Naive B cell (primary cell): ENCODE measurements at places on chromosomes 13 and 19. TPM values are rescaled to one million over a fixed set of nuclear protein-coding genes. Genes with fewer than 3 reads are reported as not detected.

Gene GAPDHS
- not detected for polyA plus RNA-seq

Gene CEACAM21
- 10.6 TPM for polyA plus RNA-seq

Gene FFAR2
- polyA plus RNA-seq, result not detected

- H3K4me1 ChIP-seq, result no peaks in the 10 kb centered on the region
- H3K27me3 ChIP-seq, result no peaks in the 10 kb centered on the region
- H3K27ac ChIP-seq, result no peak overlapping the region
Measured at GRCh38 chr13:105820415-105820814, 715.0 kb downstream of the EFNB2 start.

GRCh38 chr19:2625434-2625833, 77.1 kb downstream of the GNG7 start:
- DNase-seq, result no peak
- peaks cover 64% of the 10 kb centered on the region for H3K4me1 ChIP-seq
- H3K36me3 ChIP-seq, result peaks cover 8% of the 10 kb centered on the region
- H3K27me3 ChIP-seq, result no peaks in the 10 kb centered on the region
- peak overlapping the region; percentile 84 for H3K4me3 ChIP-seq
- H3K27ac ChIP-seq, result peak overlapping the region; percentile 99

DNA sequence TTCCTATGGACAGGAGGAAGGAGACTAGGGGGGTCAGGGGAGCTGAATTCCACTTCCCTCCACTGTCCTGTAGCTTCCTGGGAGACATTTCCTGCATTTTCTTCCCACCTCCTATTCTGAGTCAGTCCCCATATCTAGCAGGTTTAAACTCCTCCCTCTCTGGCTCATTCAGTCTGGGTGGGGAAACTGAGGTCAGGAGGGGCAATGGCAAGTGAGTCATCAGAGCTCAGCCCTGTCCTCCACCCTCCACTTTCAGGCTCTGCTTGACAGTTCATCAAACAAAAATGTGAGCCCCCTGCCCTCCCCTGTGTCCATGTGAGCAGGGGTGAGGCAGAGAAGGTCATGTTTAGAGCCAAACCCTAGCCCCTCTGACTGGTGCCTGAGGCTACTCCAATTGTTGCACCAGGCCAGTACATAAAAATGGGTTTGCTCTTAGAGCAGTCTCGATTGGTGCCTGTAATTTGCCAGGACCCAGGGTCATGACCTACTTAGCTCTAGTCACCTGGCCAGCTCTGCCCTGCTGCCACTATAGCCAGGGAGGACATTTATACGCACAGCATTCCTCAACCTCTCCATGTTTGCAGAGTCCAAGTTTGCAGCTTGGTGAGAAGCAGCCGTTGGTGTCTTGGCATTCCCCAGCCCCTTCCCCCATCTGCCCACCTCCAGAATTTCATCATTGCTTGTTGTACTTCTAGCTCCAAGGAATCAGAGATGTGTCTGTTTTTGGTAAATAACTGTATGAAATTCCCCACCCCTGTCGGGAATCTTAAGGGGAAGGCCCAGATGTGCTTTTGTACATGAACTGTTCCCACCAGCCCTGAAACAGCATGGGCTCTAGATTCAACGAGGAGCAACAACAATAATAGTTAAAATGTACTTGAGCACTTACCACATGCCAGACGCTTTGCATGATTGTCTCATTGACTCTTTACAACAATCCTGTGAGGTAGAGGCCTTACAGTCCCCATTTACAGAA, 20.7 kb downstream of the SAMD4B start:
- no peaks in the 10 kb centered on the region for H3K27me3 ChIP-seq
